ENCODE measurements at places on chromosomes 11 and 22.

- no peak for DNase-seq
These were observed 9.5 kb upstream of the GGA1 start for GRCh38 chr22:37599153-37599552.

DNA sequence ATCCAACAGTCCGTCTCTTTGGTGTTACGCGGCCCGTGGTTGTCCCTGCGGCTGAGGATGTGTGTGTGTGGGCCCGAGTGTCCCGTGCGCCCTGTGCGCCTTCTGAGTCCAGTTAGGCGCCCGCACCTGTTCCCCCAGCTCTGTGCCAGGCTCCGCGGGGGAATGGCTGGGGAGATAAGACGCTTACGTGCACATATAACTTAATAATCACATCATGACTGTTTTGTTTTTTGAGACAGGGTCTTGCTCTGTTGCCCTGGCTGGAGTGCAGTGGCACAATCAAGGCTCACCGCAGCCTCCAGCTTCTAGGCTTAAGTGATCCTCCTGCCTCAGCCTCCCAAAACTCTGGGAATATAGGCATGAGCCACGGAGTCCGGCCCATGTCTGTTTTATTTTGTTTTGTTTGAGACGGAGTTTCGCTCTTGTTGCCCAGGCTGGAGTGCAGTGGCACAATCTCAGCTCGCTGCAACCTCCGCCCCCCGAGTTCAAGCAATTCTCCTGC, 817 bp downstream of the ARL2 start:
- no peak for DNase-seq

- DNase-seq = no peak
These were observed 141.4 kb upstream of the E2F8 start for GRCh38 chr11:19382131-19382611.

- no peak for DNase-seq
These were observed 9.2 kb downstream of the OR51F2 start for GRCh38 chr11:4830346-4830745.

DNA sequence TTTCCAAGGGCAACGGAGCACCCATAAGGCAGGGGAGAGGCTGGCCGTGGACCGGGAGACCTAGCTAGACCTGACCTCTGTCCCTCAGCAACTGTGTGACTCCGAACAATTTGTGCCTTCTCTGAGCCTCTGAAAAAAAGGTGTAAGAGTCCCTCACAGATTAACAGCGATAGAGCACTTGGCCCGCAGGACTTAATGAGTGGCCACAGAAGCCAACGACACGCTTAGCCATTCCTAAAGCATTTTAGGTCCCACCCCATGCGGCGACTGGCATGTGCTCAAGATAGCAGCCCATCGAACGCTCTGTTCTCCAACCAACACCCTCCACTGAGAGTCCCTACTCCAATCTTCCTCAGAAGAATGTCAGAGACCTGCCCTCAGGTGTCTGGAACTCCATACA, 1.5 kb downstream of the SULT4A1 start:
- no peak for DNase-seq

GRCh38 chr22:27588268-27588667, 213.3 kb downstream of the MN1 start:
- DNase-seq = no peak

GRCh38 chr11:124793466-124794278, 6.5 kb downstream of the MSANTD2 start:
- DNase-seq = no peak

- DNase-seq = no peak
These were observed 61.0 kb downstream of the SLC1A2 start for GRCh38 chr11:35358391-35358790.

DNA sequence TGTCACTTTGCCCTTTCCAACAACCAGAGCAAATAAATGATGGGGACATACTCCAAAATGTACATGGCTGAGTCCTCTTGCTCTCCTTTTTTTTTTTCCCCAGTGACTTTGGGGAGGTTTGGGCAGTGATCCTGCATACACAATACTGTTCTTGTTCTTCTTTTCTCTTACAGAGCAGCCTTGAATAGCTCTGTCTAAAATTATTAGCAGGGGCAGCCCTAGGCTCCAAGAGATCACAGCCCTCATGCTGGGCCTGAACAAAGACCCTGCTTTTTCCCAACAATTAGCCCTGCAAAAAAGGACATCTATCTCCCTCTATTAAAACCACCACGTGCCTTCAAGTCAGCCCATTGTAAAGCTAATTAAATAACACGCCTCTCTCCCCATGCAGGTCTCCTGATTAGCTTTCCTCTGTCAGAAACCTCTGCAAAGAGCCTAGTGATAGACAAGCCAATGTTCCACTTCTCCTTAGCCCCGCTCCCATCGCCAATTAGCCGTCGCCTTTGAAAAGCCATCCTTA, 54.7 kb downstream of the ETS1 start:
- no peak for DNase-seq

- DNase-seq = no peak
These were observed 27.0 kb upstream of the MUC5B start for GRCh38 chr11:1195682-1196515.

Data from CD8-positive, alpha-beta T cell (primary cell).